Stimulated activated CD8-positive, alpha-beta memory T cell treated with anti-CD3 and anti-CD28 coated beads, Interleukin-4, amount 100 ng/mL, for 24 hours (primary cell): ENCODE measurements at places on chromosomes 5 and 9.
A peak's percentile ranks its signal among the peaks of the same experiment; 100 is the strongest.

- DNase-seq, result no peak
Observed at GRCh38 chr9:95276395-95276954, 41.0 kb downstream of the FANCC start.

DNA sequence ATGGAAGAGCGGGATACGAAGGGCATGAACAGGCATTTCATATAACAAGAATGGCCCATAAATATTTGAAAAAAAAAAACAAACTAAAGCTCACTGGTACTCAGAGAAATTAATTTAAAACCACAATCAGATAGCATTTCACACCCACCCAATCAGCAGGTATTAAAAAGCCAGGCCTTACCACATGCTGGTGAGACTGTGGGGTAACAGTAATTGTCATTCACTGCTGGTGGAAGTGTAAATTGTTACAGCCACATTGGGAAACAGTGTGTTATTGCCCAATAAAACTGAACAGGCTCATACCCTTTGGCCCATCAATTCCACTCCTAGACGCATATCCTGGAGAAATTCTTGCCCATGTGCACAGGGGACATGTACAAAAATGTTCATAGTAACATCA, 66.0 kb downstream of the PLAC8L1 start:
- DNase-seq, result no peak

DNA sequence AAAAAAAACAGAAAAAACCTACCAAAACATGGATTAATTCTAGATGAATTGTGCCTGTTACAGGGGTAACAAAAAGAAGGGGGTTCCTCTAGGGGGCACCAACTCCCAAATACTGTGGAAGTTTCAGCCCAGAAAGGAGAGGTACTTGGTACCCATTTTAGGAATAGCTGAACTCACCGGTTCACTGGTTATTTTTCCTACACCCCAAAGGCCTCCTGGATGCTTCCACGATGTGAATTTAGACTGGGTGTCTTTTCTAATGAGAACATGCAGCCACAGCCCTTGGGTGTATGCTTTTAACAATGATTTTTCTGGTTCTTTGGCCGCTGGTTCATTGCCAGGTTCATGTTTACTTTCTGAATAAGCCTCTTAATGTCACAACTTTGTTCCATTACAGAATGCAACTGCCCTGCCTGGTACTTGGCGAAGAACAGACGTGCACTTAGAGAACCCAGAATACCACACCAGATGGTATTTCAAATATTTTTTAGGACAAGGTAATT, 46.7 kb downstream of the GARNL3 start:
- DNase-seq, result peak; percentile 1

DNA sequence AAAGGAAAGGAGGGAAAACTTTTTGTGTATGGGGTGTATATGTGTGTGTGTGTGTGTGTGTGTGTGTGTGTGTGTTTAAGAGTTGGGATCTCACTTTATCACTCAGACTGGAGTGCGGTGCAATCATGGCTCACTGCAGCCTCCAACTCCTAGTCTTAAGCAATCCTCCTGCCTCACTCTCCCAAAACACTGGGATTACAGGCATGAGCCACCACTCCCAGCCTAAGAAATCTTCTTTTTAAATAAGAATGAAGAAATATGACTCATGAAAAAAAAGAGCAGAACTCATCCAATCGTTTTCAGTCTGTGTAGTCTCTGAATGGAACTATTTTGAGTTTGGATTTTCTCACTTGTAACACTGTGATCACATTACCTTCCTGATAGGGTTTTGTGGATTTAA, 601.5 kb downstream of the ACTL7B start:
- no peak for DNase-seq

- no peak for DNase-seq
Observed at GRCh38 chr9:136527721-136528710, 17.8 kb downstream of the NOTCH1 start.
